ENCODE measurements at places on chromosomes 3 and 15.

- peak; percentile 58 for DNase-seq
- no peak overlapping the region for H3K4me3 ChIP-seq
- H3K27me3 ChIP-seq: no peaks in the 10 kb centered on the region
These were observed 41.3 kb downstream of the CMTM7 start for GRCh38 chr3:32432711-32433530.

- H3K27me3 ChIP-seq: no peaks in the 10 kb centered on the region
- H3K27ac ChIP-seq: no peak overlapping the region
- H3K4me3 ChIP-seq: no peak overlapping the region
- no peaks in the 10 kb centered on the region for H3K4me1 ChIP-seq
- no peaks in the 10 kb centered on the region for H3K36me3 ChIP-seq
These were observed 756.3 kb downstream of the VGLL3 start for GRCh38 chr3:86234506-86235254.

DNA sequence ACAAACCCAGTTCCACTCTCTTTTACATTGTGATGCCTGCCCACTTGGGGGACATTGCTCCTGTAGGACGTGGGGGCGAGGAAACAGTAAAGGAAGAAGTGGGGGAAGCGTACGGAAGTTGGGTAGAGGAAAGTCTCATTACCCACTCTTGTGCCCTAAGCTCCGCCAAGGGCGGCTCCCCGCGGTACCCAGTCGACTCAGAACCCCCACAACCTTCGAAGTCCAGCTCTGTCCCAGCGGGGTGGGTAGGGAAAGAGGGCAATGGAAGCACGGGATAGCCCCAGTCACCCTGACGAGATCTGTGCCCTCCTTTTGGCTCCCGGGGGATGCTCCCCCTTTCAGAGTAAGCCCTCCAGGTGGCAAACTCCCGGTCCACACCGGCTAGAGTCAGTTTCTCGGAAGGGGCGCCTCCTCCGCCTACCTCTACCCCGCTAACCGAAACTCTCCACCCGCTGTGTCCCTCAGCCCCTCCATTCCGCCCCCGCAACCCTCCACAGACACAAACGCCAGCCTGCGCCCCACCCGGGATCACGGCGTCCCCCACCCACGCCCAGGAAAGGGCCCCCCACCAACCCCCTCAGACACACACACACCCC is 527 bp downstream of the CSNK1G1 start:
- H3K4me3 ChIP-seq: peak overlapping the region; percentile 86
- peak; percentile 15 for DNase-seq
- H3K27me3 ChIP-seq: no peaks in the 10 kb centered on the region
- peaks cover 11% of the 10 kb centered on the region for H3K4me1 ChIP-seq
- H3K27ac ChIP-seq: peak overlapping the region; percentile 64

DNA sequence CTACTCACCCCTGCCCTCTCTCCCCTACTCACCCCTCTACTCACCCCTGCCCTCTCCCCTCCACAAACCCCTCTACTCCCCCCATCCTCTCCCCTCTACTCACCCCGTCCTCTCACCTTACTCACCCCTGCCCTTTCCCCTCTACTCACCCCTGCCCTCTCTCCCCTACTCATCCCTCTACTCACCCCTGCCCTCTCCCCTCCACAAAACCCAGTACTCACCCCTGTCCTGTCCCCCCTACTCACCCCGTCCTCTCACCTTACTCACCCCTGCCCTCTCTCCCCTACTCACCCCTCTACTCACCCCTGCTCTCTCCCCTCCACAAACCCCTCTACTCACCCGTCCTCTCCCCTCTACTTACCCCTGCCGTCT is 14.2 kb downstream of the BFSP2 start:
- H3K27ac ChIP-seq: no peak overlapping the region
- no peak overlapping the region for H3K4me3 ChIP-seq
- no peaks in the 10 kb centered on the region for H3K36me3 ChIP-seq
- H3K4me1 ChIP-seq: no peaks in the 10 kb centered on the region

DNA sequence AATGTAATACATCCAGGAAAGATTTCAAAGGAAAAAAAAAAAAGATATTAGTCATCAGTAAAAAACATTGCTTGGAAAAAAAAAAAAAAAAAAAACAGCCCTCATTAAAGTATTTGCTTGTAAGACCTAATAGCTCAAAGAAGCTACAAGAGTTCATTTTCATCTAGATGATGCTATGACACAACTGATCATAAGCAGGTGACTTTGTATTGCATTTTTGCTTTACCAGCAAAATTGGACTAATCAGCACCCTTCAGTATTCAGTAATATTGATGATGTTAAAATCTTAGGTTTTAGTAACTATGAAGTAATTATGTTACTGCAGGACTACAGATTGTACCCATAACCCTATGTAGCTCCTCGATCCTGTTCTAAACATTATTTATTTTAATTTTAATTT is 214.7 kb upstream of the CADM2 start:
- H3K27me3 ChIP-seq: no peaks in the 10 kb centered on the region
- DNase-seq: no peak
- no peaks in the 10 kb centered on the region for H3K4me1 ChIP-seq
- H3K4me3 ChIP-seq: no peak overlapping the region

DNA sequence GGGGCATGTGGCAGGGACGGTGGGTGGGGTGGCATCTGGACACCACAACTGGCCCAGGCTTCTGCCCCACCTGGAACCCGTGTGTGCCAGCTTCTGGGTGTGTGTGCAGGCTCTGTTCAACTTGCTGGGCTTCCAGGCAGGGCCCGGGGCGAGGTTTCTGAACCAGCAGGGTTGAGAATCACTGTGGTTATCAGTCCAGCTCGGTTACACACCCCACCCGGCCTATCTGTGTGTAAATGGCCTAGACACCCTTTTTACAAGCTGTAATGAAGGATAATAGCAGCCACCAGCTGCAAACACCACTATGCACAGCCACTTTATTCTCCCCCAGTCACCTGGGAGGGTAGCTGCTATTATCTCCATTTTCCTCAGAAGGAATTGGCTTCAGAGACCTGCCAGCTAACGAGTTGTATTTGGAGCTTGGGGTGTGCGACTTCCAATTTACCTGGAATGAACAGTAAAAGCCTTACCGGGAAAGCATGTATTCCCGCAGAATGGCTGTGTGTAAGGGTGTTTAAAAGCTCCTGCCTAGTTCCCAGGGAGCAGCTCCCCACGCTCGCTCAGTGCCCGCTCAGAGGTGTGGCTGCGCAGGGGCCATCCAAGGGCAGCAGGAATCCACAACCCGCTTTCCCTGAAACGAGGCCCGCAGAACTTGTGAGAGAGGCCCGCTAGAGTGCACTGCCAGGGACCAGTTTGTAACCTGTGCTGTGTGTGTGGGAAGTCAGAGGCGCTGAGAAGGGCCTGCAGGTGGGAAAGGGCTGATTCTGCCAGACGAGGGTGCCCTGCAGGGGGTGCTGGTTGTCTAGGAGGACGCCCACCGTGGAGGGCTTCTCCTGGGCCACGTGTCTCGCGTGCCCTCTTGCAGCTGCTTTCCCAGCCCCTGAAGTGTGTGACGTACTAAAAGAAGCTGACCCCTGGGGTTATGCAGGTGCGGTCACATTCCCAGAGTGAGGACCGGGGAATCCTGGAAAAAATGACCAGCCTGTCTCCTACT is 83.5 kb downstream of the C3orf70 start:
- no peaks in the 10 kb centered on the region for H3K4me1 ChIP-seq
- H3K27me3 ChIP-seq: no peaks in the 10 kb centered on the region
- no peak overlapping the region for H3K27ac ChIP-seq
- no peaks in the 10 kb centered on the region for H3K36me3 ChIP-seq

DNA sequence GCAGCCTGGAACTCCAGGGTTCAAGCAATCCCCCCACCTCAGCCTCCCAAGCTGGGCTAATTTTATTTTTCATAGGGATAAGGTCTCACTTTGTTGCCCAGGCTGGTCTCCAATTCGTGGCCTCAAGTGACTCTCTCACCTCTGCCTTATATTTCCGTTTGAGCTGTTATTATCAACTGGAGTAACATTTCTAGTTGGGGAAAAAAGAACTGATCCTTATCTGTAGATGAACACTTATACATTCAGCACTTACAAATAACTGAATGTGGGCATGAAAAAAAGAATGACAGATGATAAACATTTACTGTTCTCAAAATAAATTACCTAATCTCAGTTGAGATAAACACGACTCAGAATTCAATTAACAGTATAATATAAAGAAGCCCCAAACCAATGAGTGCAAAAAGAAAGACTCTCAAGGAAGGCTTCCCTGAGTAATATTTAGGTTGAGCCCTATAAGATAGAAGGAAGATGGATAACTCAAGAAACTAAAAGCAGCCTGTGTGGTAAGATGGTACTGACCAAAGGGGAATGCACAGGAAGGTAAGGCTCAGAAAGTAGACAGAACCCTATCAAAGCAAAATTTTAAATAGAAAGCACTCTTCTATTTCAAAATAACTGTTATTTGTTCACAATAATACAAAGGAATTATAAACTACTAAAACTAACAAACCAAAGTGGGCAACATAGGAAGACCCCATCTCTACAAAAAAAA is 11.8 kb downstream of the UBE3A start:
- H3K27me3 ChIP-seq: no peaks in the 10 kb centered on the region
- H3K4me3 ChIP-seq: no peak overlapping the region
- H3K27ac ChIP-seq: no peak overlapping the region
- no peaks in the 10 kb centered on the region for H3K4me1 ChIP-seq

DNA sequence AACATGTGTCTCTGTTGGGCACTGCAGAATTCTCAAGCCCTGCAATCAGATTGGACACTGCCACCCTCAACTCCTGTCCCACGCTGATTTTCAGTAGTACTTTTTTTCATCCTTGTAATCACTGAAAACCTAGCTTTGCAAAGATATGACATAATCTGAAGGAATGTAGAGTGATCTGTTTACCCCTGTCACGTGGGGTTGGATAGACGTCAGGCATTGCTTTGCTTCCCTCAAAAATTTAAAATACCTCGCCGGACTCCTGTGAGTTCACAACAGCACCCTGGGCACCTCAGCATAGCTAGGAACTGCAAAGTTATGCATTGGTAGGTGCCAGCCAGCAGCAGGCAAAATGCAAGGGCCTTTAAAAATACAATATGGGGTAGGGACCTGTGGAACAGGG is 71.1 kb upstream of the OXTR start:
- H3K4me1 ChIP-seq: no peaks in the 10 kb centered on the region
- DNase-seq: no peak
- no peaks in the 10 kb centered on the region for H3K36me3 ChIP-seq
- no peak overlapping the region for H3K27ac ChIP-seq
- H3K4me3 ChIP-seq: no peak overlapping the region

- no peaks in the 10 kb centered on the region for H3K27me3 ChIP-seq
- no peaks in the 10 kb centered on the region for H3K4me1 ChIP-seq
- no peak for DNase-seq
- H3K27ac ChIP-seq: no peak overlapping the region
These were observed 103.0 kb upstream of the NAALADL2 start for GRCh38 chr3:174755833-174756829.

DNA sequence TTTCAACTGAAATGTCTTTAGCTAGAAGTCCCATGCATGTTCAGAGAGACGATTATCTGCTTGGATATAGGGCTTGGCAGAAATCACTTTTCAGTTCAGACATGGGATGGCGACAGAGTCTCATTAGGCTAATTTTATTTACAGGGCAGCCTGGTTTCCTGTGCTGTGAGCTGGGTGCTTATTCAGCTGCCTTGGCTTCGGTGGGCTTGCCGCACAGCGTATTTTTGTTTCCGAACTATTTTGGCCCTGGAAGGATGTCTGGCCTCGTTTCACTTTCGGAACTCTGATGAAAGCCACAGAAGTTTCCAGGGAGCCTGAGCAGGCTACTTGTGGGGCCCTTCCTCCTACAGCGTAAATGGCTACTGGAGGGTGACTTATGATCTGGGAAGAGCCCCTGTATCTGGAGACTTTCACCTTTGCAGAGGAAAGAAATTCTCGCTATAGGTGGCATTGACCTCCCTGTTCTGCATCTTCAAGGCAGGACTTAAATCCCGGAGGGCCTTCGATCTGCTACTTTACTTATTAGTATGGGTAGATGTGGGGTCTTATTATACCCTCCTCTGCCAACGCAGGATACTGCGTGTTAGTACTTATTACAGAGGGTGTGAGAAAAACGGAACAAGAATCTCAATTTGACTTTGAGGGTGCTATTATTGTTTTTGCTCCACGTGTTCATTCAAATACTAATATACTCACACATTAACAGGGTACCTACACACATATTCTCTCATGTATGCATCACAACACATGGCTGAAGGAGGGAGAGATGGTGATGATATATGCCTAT is 364.0 kb upstream of the RBMS3 start:
- no peaks in the 10 kb centered on the region for H3K27me3 ChIP-seq
- no peaks in the 10 kb centered on the region for H3K4me1 ChIP-seq
- H3K27ac ChIP-seq: peak overlapping the region; percentile 35
- H3K36me3 ChIP-seq: no peaks in the 10 kb centered on the region
- peak; percentile 46 for DNase-seq

DNA sequence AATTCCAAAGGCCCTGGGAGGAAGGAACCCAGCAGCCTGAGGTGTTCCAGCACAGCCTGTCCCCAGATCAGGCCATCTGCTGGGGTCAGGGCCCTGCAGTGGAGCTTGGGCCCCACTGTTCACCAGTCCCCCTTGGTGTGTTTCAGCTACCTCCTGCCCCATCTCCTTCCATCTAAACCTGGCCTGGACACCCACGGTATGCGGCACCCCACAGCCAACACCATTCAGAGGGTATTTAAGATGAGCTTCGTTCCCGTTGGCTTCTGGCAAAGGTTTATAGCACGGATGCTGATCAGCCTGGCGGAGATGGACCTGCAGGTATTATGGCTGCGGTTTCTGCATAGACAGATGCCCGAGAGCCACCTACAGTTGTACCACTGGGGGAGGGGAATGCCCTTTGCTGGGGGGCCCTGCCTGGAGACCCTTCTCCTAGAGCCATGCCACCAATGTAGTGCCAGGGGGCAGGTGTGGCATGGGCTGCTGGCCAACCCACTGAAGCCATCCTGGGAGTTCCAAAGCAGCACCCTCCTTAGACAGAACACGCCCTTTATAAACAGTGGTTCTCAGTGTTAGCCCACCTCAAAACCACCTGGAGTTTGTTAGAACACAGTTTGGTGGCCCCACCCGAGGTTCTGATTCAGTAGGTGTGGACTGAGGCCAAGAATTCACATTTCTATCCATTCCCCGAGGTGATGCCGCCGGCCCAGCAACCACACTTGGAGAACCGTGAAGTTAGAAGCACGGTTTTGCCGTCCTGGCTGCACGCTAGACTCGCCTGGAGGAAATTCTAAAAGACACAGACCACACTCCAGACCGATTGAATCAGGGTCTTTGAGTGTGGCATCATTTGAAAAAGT is 126.9 kb downstream of the LRRK1 start:
- H3K4me1 ChIP-seq: no peaks in the 10 kb centered on the region
- H3K27ac ChIP-seq: no peak overlapping the region
- no peak for DNase-seq
- H3K36me3 ChIP-seq: no peaks in the 10 kb centered on the region

DNA sequence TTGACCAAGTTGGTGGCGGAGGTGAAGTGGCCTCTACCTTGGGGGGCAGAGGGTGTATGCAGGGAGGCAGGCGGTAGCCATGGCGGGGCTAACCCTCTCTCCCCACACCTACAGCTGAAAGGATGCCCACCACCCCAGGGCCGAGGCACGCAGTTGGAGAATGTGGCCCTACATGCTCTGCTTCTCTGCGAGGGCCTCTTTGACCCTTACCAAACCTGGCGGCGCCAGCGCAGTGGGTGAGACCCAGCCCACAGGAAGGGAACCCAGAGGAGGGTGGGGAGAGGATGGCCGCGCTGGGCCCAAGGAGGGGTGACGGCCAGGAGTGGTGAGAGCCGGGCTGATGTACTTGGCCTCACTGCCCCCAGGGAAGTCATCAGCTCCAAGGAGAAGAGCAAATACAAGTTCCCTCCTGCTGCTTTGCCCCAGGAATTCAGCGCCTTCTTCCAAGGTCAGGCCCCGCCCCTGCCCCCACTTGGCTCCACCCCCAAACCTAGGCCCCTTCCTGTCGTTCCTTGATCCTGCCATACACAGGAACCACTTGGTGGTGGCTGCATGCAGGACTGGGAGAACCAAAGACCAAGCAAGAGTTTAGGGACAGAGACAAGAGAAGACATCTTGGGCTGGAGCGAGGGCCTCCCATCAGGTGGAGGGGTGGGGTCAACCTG is 9.8 kb downstream of the NBEAL2 start:
- peak overlapping the region; percentile 29 for H3K4me3 ChIP-seq
- no peaks in the 10 kb centered on the region for H3K27me3 ChIP-seq
- no peak overlapping the region for H3K27ac ChIP-seq
